ENCODE measurements at places on chromosomes 6 and 20. TPM values are rescaled to one million over a fixed set of nuclear protein-coding genes. Genes with fewer than 3 reads are reported as not detected.

- DNase-seq, result no peak
These were observed 1455.3 kb downstream of the GRIK2 start for GRCh38 chr6:102848796-102849195.

DNA sequence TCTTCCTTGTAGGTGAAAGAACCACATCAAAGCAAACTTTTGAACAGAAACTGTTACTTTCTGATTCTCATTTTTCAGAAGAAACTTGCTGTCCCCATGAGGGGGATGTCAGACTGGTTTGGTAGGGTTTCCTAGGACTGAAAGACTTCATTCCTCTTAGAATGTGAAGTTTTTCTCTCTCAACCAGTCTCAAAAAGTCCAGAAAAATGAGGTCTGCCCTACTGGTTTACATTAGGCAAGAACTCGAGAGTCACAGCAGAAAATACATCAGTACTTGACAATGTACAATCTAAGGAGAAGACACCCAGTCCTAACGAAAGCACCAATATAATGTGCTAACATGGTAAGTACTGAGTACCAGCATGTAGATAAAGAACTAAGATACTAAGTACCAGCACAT, 12.7 kb upstream of the NHLRC1 start:
- no peak for DNase-seq

GRCh38 chr6:116255246-116255800, 1.4 kb upstream of the TSPYL4 start:
- DNase-seq, result no peak

GRCh38 chr6:145309842-145310535, 425.3 kb downstream of the EPM2A start:
- DNase-seq, result no peak

GRCh38 chr6:33014841-33015634, 5.6 kb upstream of the HLA-DOA start:
- no peak for DNase-seq

DNA sequence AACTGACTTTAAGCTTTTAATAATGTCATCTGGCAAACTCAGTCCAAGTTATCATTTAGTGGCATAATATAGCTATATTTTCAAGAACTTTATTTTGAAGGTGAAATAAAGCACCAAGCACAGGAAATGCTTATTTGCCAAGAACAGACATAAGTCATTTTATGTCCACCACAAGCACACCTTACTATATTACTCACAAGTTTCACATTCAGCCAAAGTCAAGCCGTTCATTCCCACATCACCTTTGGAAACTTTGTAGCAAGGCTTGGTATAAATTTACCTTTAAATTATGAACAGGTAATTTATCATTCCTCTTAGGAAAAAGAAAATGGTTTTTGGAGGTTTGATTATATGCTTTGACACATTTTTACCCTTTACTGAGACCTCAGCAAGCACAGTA, 236.8 kb upstream of the FKBP1C start:
- DNase-seq, result no peak

DNA sequence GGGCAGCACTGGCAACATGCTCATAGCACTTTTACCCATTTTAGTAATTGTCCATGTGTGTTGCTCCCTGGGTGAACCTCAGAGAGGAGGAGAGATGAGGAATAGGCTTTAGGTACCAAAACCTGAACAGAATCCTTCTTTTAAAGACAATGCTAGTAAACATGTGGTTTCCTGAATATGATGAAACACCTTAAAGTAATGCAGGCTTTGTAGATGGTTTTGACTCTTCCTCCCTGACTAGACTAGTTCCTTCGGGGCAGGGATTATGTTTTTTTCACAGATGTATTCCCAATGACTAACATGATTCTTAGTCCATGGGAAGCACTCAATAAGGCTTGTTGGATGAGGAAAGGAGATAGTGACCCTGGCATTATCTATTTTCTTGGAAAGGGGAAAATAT, 367.6 kb upstream of the JAG1 start:
- DNase-seq, result no peak

GRCh38 chr6:143998686-143999085, 9.4 kb downstream of the PLAGL1 start:
- no peak for DNase-seq

DNA sequence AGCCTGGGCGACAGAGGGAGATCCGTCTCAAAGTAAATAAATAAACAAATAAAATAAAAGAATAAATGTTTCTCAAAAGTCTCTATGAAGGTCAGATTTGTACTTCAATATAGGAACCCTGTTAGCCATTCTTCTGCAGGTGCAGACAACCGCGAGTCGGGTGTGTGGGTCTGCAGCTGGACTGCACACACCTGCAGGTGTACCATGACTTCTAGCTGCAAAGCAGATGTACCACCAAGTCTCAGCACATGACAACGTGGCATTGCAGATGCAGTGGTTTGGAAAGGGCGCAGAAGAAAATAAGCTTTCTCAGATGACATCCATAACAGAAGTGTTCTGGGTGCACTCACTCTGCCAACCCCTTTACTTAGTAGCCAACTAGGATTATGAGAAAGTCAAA, 239.7 kb downstream of the ATXN1 start:
- DNase-seq, result no peak

GRCh38 chr6:10584607-10585006, 63.5 kb downstream of the GCNT2 start:
- DNase-seq, result no peak

Gene GHRH
- not detected for total RNA-seq

Gene FAM83C
- total RNA-seq, result not detected

Gene TUBB
- 533 TPM for total RNA-seq

Gene TBXT
- total RNA-seq, result not detected
